ENCODE measurements at places on chromosomes 16 and 17.

- DNase-seq: no peak
These were observed 53.7 kb upstream of the TEKT3 start for GRCh38 chr17:15395091-15395490.

DNA sequence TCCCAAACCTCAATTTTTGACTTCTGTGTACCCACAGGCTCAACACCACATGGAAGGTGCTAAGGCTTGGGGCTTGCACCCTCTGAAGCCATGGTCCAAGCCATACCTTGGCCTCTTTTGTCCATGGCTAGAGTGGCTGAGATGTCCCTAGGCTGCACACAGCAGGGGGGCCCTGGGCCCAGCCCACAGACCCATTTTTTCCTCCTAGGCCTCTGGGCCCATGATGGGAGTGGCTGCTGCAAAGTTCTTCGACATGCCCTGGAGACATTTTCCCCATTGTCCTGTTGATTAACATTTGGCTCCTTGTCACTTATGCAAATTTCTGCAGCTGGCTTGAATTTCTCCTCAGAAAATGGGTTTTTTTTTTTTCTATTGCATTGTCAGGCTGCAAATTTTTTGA is 47.0 kb downstream of the TBC1D26 start:
- DNase-seq: no peak

DNA sequence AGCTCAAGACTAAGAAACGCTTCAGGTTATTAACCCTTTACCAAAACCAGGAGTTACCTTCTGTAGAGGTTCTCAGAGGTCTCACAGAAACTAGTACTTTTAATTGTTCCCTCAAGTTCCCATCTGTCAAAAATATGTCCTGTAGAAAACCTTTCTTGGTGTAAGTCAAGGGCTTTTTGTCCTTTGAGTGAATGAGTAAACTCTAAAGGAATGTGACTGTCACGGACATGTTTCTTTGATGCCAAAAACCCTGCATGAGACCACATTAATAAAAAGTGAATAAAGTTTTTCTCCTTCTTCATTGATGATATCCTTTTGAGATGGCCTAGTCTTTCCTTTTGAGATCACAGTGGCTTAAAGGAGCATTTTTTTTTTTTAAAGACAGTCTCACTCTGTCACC is 102.9 kb downstream of the NLK start:
- no peak for DNase-seq

GRCh38 chr16:85048921-85049562 is 21.4 kb downstream of the KIAA0513 start:
- DNase-seq: no peak

- no peak for DNase-seq
These were observed 14.2 kb upstream of the TEKT5 start for GRCh38 chr16:10708969-10709368.

Data from CD4-positive, alpha-beta T cell treated with Interleukin-15 for 1 hour (primary cell).